ENCODE measurements at places on chromosomes 2 and 18. TPM values are rescaled to one million over a fixed set of nuclear protein-coding genes. Genes with fewer than 3 reads are reported as not detected.

PTCD3 gene
- 48.9 TPM for total RNA-seq

MAL gene
- total RNA-seq = not detected

SNTG2 gene
- total RNA-seq = 0.56 TPM

LDLRAD4 gene
- not detected for total RNA-seq

CHST10 gene
- total RNA-seq = 8.3 TPM

HRH4 gene
- not detected for total RNA-seq

FLACC1 gene
- 0.56 TPM for total RNA-seq

- no peak overlapping the region for H3K4me3 ChIP-seq
- H3K4me1 ChIP-seq = no peaks in the 10 kb centered on the region
- H3K27ac ChIP-seq = no peak overlapping the region
- H3K36me3 ChIP-seq = no peaks in the 10 kb centered on the region
- DNase-seq = no peak
Measured at GRCh38 chr2:145203891-145204290, 684.0 kb upstream of the ZEB2 start.

- H3K4me3 ChIP-seq = no peak overlapping the region
- H3K4me1 ChIP-seq = no peaks in the 10 kb centered on the region
Measured at GRCh38 chr2:115194623-115195022, 752.2 kb downstream of the DPP10 start.

- H3K27me3 ChIP-seq = no peaks in the 10 kb centered on the region
- peaks cover 11% of the 10 kb centered on the region for H3K36me3 ChIP-seq
- peaks cover 15% of the 10 kb centered on the region for H3K4me1 ChIP-seq
- H3K27ac ChIP-seq = no peak overlapping the region
Measured at GRCh38 chr2:126662621-126663020, 6.7 kb downstream of the GYPC start.

GRCh38 chr2:126513033-126513432 lies 142.9 kb upstream of the GYPC start:
- H3K27me3 ChIP-seq = no peaks in the 10 kb centered on the region
- H3K36me3 ChIP-seq = no peaks in the 10 kb centered on the region
- H3K27ac ChIP-seq = no peak overlapping the region
- H3K4me3 ChIP-seq = no peak overlapping the region
- DNase-seq = peak; percentile 14

DNA sequence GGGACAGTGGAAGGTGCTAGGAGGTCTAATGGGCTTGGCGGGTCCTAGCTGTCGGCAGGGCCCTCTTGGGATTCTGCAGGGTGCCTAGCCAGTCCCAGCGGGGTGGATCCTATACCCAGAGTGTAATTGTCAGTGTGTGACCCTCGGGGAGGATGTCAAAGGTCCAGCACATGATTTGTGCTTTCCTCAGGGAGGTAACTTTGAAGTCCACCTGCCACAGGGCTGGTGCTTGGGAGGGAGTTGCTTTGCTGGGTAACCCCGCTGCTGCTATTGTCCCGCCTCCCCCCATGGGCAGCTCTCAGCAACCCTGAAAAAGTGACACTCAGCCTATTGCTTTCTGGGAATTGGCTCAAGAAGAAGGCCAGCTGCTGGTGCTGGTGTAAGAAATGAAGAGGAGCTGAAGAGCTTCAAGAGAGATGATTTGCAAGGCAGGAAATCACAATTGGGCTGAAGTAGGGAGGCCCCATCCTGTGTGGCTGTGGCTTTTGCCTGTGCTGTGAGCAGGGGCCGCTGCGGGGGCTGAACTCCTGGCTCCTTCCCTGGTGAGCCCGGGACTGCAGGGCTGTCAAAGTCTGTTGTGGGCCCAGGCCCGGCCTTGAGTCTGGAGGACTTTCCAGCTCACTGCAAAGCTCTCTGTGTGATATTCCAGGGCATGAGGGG lies 36.4 kb downstream of the EMILIN2 start:
- no peak overlapping the region for H3K4me3 ChIP-seq
- H3K27ac ChIP-seq = no peak overlapping the region
- DNase-seq = no peak
- H3K4me1 ChIP-seq = peaks cover 12% of the 10 kb centered on the region
- no peaks in the 10 kb centered on the region for H3K36me3 ChIP-seq

GRCh38 chr2:2812117-2812516 lies 481.0 kb upstream of the MYT1L start:
- no peaks in the 10 kb centered on the region for H3K4me1 ChIP-seq
- no peak for DNase-seq
- H3K4me3 ChIP-seq = no peak overlapping the region
- H3K27me3 ChIP-seq = no peaks in the 10 kb centered on the region

- peak overlapping the region; percentile 40 for H3K27ac ChIP-seq
- no peaks in the 10 kb centered on the region for H3K27me3 ChIP-seq
- H3K36me3 ChIP-seq = peaks cover 1% of the 10 kb centered on the region
- H3K4me3 ChIP-seq = no peak overlapping the region
- DNase-seq = peak; percentile 68
Measured at GRCh38 chr2:72561621-72562318, 264.1 kb downstream of the EXOC6B start.

GRCh38 chr18:23964282-23965238 lies 50.0 kb upstream of the TTC39C start:
- no peak overlapping the region for H3K4me3 ChIP-seq
- H3K4me1 ChIP-seq = no peaks in the 10 kb centered on the region
- H3K36me3 ChIP-seq = no peaks in the 10 kb centered on the region

DNA sequence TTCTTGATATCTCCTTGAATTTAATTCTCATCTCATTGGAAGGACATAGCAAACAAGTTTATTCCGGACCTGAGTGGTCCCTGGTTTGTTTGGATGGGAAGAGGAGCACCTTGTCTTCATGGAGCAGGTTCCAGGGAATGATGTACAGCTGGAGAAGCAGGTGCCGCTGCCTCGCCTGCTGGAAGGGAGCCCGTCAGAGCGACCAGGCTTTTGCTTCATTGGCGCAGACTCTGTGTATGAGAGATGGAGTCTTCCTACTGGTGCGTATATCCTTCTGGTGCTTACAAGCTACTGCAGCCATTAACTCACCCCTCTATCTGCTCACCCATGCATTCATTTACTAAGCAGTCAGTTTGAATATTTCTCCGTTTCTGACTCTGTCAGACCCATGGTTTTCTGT lies 11.6 kb upstream of the ALLC start:
- H3K27ac ChIP-seq = no peak overlapping the region
- no peaks in the 10 kb centered on the region for H3K27me3 ChIP-seq
- DNase-seq = no peak
- no peaks in the 10 kb centered on the region for H3K36me3 ChIP-seq

DNA sequence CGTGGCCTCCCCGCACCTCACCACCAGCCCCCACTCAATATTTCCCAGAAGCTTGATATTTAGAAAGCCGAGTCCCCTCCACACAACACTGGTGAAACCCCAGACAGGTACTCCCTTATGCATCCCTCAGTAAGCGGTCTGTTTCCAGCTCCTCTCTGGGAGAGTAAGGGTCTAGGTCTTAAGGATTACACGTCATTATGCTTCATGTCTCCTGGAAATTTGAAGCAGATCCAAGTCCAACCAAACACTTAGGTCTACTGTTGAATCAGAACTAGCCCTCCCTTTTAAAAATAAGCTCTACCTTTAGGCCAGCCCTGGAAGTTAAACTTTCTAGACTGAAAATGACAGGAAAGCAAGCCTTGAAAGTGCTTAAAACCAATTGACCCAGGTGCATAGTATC lies 1.5 kb upstream of the OST4 start:
- no peak overlapping the region for H3K4me3 ChIP-seq
- no peaks in the 10 kb centered on the region for H3K27me3 ChIP-seq
- peaks cover 21% of the 10 kb centered on the region for H3K36me3 ChIP-seq
- H3K4me1 ChIP-seq = peaks cover 39% of the 10 kb centered on the region
- peak; percentile 82 for DNase-seq

DNA sequence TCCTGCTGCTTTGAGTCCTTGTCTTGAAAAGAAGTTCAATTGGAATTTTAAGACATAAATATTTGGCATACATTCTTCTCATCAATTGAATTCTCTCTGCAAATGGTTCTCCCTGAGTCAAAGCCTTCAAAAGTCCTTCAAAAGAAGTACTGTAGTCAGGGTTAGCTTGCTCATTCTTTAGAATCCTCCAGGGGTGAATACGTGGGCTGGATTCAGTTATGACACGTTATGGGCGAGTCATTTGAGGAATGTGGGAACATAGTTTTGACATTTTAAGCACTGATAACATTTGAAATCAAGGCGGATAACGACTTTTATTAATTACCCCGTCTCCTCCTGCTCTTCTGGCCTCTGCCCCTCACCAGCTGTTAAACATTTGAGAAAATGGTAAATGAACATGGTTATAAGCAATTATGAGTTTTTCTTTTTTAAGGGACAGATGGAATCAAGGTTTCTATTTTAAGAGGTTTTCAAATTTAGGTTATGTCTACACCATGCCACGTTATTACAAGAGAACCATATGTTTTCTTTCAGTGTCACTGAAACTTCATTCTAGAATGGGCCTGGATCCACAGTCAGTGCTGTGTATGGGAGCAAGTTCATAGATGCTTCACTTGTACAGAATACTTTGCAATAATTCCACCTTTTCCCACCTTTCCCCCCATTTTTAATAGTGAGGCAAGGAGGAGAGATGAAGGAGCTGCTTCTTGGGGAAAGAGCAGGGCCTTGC lies 273.1 kb downstream of the TSN start:
- no peaks in the 10 kb centered on the region for H3K36me3 ChIP-seq
- H3K27ac ChIP-seq = no peak overlapping the region
- no peak overlapping the region for H3K4me3 ChIP-seq
- H3K4me1 ChIP-seq = peaks cover 5% of the 10 kb centered on the region
- DNase-seq = peak; percentile 81
- no peaks in the 10 kb centered on the region for H3K27me3 ChIP-seq

GRCh38 chr2:86038291-86039081 lies 67.2 kb downstream of the POLR1A start:
- no peak for DNase-seq
- peaks cover 29% of the 10 kb centered on the region for H3K4me1 ChIP-seq
- no peak overlapping the region for H3K4me3 ChIP-seq
- no peaks in the 10 kb centered on the region for H3K27me3 ChIP-seq
- H3K36me3 ChIP-seq = peaks cover 48% of the 10 kb centered on the region

- H3K4me3 ChIP-seq = no peak overlapping the region
- H3K27ac ChIP-seq = no peak overlapping the region
- DNase-seq = peak; percentile 72
Measured at GRCh38 chr2:113977660-113978523, 88.0 kb downstream of the ACTR3 start.

- no peak overlapping the region for H3K4me3 ChIP-seq
- no peaks in the 10 kb centered on the region for H3K27me3 ChIP-seq
- no peak for DNase-seq
- H3K4me1 ChIP-seq = no peaks in the 10 kb centered on the region
Measured at GRCh38 chr2:116645155-116645554, 1169.3 kb upstream of the DDX18 start.

GRCh38 chr18:70468861-70469547 lies 180.2 kb downstream of the SOCS6 start:
- no peaks in the 10 kb centered on the region for H3K27me3 ChIP-seq
- no peak overlapping the region for H3K27ac ChIP-seq
- H3K36me3 ChIP-seq = no peaks in the 10 kb centered on the region

DNA sequence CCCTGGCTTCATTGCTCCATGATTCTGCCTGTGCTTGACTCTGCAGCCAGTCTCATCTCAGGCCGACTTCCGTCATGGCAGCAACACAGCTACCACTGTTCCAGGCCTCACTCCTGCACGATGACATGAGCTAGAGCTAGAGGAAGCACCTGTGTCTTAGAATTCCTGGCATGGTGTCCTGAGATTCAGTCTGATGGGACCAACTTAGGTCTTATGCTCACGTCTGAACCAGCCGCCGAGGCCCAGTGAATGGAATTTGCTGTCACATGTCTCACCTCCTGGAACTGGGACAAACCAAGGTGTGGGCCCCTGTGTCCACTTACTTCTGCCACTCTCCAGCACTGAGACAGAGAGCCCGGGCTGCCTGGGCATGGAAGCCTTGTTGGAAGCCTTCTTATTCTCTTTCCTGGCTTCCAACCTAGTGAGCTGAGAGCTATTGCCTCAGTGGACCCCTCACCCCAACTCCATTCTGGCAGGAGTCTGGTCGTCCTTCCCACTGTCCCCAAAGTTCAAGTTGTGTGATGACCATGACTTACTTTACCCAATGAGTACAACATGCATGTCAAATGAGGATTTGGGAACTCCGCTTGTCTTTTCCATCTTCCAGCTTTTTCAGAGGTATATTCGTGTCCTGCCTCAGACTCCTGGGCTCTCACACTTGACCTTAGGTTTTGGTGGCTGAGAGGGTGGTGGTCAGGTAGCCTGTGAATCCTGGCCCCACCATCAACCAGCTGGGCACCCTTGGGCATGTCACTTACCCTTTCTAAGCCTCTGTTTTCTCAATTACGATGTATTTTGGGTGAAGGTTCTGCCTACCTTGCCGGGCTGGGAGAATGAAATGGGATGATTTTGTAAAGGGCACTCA lies 39.1 kb upstream of the HS6ST1 start:
- H3K4me3 ChIP-seq = no peak overlapping the region
- peaks cover 10% of the 10 kb centered on the region for H3K4me1 ChIP-seq
- H3K27me3 ChIP-seq = no peaks in the 10 kb centered on the region
- no peak for DNase-seq

- H3K27me3 ChIP-seq = no peaks in the 10 kb centered on the region
- H3K36me3 ChIP-seq = no peaks in the 10 kb centered on the region
- H3K4me1 ChIP-seq = no peaks in the 10 kb centered on the region
- no peak for DNase-seq
- H3K4me3 ChIP-seq = no peak overlapping the region
- H3K27ac ChIP-seq = no peak overlapping the region
Measured at GRCh38 chr2:82853299-82853698, 1605.8 kb downstream of the SUCLG1 start.

DNA sequence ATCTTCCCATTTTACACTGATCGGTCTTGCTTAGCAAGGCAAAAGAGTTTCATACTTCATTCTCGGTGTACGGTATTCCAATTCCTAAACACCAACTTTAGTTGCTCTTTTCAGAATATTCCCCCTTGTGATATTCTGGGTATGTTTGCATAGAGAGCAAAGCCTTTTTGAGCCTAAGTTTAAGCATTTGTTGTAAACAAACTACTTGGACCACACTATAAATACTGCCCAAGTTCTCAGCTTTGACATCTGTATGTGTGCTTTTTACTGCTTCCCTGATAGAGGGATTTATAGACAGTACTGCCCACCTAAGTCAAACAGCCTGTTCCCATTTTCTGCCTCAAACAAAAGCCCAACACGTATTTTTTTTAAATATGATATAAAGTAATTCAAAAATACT lies 36.9 kb downstream of the CCBE1 start:
- no peaks in the 10 kb centered on the region for H3K27me3 ChIP-seq
- no peak overlapping the region for H3K27ac ChIP-seq
- H3K36me3 ChIP-seq = no peaks in the 10 kb centered on the region
- peaks cover 25% of the 10 kb centered on the region for H3K4me1 ChIP-seq

DNA sequence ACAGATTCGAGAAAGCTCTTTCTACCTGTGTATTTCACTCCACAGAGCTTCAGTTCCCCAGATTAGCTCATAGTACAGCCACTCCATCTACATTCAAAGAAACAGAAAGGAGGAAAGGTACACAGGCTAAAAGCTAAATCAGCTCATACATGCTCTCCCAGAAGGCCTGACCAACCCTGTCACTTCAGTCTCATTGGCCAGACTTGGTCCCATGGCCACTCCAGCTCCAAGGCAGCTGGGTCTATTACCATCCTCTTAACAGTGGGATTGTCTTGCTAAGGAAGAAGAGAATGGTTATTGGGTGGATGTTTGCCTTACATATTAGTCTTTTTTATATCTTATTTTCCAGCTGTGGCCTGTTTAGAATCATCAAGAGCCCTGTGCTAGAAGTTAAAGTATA lies 572.6 kb downstream of the ARHGAP15 start:
- DNase-seq = no peak
- no peak overlapping the region for H3K4me3 ChIP-seq
- no peaks in the 10 kb centered on the region for H3K36me3 ChIP-seq
- H3K27ac ChIP-seq = no peak overlapping the region
